ENCODE measurements at places on chromosomes 2 and 18.

- DNase-seq, result no peak
Observed at GRCh38 chr2:150099805-150100204, 387.7 kb downstream of the RND3 start.

GRCh38 chr2:109497911-109498870 is 115.6 kb downstream of the SEPTIN10 start:
- DNase-seq, result no peak

DNA sequence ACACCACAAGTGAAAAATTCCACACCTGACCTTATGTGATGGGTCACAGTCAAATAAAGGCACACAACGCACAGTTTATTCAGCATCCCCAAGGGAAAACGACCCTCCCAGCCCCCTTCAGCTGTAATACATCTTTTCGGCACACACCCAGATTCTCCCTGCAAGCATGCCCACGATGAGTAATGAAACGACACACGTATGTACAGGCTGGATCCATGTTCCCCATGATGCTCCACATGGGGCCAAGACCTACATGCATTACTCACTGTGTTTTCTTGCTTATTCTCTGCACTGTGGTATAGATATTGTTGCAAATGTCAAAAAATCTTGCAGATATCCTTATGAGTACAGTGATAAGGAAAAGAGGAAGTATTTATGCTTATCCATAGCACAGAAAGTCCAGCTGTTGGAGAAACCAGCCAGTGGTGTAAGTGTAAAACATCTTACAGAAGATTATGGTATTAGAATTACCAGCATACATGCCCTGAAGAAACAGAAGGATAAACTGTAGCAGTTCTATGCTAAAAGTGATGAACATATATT is 32.5 kb upstream of the SGPP2 start:
- DNase-seq, result no peak

- no peak for DNase-seq
Observed at GRCh38 chr18:32753656-32754260, 19.1 kb downstream of the KLHL14 start.

DNA sequence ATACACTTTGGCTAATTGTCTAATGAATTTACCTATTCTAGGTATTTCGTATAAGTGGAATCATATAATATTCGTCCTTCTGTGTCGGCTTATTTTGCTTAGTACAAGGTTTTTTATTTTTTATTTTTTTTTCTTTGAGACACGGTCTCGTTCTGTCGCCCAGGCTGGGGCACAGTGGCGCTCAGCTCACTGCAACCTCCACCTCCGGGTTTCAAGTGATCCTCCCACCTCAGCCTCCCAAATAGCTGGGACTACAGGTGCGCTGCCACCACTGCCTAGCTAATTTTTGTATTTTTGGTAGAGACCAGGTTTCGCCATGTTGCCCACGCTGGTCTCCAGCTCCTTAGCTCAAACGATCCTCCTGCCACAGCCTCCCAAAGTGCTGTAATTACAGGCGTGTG is 38.2 kb downstream of the PCBP1 start:
- no peak for DNase-seq

All from stimulated activated CD8-positive, alpha-beta memory T cell treated with anti-CD3 and anti-CD28 coated beads, Interleukin-15, amount 100 ng/mL, for 24 hours (primary cell).